SK-N-DZ (cell line): ENCODE measurements at places on chromosomes 5 and 9.

GRCh38 chr9:107685376-107685775, 195.8 kb upstream of the KLF4 start:
- DNase-seq = no peak

DNA sequence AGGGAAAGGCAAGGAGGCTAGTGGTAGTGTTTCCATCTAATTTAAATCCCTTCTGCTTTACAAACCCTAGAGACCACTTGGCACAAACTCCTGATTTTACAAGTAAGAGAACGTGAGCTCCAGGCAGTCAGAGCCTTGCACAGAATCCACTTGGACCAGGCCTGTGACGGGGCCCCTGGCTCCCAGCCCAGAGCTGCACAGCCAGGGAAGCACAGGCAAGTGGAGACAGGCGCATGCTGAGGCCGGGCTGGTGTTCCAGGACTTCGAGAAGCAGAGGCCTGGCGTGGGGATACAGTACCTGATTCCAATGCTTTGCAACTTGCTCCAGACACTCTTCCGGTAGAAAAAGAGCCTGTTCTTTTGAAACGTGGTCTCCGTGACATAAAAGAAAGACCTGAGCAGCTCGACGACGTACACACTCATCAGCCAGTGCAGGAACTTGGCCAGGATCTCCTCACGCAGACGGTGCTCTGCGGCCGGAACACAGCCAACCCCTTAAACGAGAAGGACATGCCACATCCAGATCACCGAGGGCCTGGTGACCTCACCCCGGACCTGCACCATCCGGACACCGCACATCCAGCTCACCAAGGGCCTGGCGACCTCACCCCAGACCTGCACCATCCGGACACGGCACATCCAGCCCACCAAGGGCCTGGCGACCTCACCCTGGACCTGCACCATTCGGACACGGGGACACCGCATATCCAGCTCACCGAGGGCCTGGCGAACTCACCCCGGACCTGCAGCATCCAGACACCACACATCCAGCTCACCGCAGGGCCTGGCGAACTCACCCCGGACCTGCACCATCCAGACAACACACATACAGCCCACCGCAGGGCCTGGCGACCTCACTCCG, 12.5 kb downstream of the TERT start:
- no peak for DNase-seq

GRCh38 chr5:96933764-96934707, 1.8 kb upstream of the LNPEP start:
- no peak for DNase-seq

GRCh38 chr5:123530728-123531127, 18.8 kb downstream of the CSNK1G3 start:
- DNase-seq = no peak
